ENCODE measurements at places on chromosomes 13 and 19.

- DNase-seq = no peak
Observed at GRCh38 chr13:99218545-99218944, 17.9 kb downstream of the UBAC2 start.

DNA sequence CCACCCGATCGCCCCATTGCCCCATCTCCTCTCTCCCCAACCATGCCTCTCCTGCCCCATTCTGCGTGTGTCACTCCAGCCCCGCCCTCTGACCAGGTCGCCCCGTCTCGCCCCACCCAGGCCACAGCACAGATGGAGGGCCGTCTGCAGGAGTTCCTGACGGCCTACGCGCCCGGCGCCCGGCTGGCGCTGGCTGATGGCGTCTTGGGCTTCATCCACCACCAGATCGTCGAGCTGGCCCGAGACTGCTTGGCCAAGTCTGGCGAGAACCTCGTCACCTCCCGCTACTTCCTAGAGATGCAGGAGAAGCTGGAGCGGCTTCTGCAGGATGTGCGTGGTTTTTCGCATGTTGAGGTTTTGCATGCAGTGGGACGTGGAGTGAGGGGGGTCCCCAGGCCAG is 26.2 kb downstream of the MAST3 start:
- DNase-seq = no peak

DNA sequence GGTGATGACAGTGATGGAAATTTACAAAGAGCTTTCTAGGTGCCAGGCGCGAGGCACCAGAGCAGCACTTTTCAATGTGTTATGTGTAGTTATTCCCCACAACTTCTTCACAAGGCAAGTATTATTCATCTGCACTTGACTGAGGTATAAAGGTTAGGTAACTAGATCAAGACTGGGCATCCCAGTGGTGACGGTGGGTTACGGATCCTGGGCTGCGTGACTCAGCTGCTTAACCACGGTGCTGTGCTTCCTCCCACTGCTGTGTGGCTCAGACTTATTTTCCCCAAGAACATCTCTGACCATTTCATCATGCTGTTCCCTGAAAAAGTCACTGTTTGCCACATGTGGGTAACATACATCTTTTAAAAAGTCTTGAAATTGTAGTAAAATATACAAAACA is 19.3 kb downstream of the EDDM13 start:
- DNase-seq = no peak

DNA sequence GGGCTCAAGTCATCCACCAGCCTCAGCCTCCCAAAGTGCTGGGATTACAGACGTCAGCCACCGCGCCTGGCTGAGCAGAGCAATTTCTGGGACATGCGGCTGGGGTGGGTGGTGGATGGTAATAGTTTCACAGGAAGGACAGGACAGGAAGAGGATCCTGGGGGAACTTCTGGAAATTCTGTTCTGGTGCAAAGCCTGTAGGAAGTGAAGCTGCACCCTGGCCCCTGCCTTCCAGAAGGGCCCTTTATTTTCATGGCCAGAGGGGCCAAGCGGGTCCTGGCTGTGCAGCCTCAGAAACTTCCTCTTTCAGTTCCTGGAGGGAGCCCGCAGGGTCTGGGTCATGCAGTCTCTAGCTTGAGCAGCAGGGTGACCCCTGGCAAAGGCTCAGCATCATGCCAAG is 15.7 kb downstream of the FEM1A start:
- no peak for DNase-seq

DNA sequence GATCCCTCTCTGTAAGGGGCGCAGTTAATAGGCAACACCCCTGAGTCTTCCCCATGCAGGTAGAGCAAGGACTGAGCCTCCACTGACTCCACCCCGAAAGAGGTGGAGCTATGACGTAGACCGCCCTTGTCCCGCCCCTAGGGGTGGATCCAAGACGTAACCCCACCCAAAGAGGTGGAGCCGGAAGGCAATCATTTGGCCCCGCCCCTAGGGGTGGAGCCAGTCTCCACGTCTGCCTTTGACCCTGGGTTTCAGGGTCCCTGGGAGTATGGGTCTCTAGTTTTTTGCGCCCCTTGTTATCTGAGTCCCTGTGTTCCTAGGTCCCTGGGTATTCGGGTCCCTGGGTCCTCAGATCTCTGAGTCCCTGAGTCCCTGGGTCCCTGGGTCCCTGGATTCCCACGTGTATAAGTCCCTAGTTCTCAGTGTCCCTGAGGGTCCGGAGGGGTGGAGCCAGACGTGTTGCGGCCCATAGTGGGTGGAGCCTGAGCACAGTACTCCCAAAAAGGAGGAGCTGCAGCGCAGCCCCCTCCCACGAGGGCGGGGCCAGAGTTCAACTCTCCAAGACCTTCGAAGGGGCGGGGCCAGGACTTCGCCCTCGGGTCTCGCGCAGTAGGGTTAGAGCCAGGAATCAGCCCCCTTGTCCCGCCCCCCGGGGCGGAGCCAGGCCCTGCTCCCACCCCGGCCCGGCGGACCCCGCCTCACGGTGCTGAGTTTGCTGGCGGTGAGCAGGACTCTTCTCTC is 5.3 kb downstream of the DENND1C start:
- DNase-seq = no peak

DNA sequence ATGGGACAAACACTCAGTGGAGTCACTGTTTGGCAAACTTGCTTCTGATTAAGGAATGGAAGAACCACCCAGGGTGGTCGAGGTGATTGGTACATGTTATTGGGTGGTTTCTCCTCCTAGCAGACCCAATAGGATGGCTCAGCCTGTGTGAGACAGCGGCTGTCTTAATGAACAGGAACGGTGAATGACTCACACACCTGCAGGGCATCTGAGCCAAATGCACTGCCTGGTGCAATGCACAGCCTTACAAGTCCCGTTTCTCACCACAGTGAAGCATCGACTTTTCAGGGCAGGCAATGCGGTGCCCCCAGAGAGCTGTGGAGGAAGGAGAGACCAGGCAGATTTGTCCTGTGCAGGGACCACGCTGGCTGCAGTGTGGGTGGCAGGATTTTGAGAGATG is 238.5 kb downstream of the FGF9 start:
- DNase-seq = no peak

- no peak for DNase-seq
Observed at GRCh38 chr19:30446850-30447552, 74.8 kb downstream of the ZNF536 start.

DNA sequence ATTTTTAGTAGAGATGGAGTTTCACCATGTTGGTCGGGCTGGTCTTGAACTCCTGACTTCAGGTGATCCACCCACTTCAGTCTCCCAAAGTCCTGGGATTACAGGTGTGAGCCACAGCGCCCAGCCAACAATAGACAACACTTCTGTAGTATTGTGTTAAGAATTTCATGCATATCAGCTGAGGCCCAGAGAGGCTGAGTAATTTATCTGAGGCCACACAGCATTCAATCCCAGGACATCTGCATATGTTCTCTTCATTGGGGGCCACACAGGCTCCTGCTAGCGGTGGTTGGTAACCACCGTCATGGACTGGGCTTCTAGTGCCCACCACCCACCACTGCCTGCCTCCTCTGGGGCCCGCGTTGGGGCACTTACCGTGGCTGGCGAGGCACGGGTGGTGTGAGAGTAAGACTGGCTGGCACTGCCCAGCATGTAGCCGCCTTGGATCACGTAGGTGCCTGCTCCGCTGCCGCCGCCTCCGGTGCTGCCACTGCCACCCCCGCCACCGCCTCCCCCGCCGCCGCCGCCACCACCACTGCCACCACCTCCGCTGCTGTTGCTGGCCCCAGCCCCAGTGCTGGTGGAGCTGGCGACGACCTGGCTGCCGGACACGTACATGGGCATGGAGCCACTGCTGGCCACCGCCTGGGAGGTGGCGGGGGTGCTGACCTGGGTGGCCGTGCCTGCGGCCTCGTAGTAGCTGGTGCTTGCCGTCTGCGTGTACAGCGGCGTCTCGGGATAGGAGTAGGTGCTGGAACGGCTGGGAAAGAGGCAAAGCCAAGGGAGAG is 20.3 kb downstream of the DCAF15 start:
- no peak for DNase-seq

- DNase-seq = no peak
Observed at GRCh38 chr13:43074824-43075510, 51.6 kb downstream of the DNAJC15 start.

- DNase-seq = no peak
Observed at GRCh38 chr13:41004875-41005693, 14.0 kb downstream of the ELF1 start.

- no peak for DNase-seq
Observed at GRCh38 chr13:93726173-93726957, 499.8 kb downstream of the GPC6 start.

Data from GM04504 (cell line).